ENCODE measurements at places on chromosomes 13 and 19.

DNA sequence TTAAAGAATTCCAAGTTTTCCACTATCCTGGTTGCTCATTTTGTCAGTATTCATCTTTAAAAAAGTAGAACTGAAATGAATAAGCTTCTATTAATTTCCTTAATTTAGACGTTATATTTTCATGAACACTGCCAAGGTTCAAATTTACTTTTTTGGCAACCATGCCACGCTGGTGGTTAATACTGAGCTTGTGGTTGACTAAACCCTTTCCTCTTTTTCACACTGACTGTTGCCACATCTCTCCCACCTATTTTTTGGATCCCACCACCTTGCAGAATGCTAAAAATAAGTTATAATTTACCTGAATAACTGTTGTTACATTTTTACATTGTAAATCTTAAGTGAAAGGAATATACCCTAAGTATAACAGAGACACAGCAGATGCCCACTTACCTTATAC is 45.0 kb downstream of the FLT3 start:
- DNase-seq, result no peak

DNA sequence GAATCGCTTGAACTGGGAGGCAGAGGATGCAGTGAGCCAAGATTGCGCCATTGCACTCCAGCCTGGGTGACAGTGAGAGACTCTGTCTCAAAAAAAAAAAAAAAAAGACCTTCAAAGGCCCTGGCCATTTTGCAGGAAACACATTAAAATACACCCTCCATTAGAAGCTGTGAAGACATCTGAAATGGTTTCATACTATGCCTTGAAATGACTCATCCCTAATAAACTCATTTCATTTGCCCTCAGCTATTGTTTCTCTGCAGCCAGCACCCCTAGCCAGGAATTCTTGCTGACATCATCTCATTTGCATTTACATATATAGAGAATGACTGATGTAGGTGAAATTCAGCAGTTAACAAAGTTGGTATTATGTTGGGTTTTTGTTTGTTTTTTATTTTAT is 8.7 kb downstream of the EML2 start:
- peak; percentile 97 for DNase-seq

DNA sequence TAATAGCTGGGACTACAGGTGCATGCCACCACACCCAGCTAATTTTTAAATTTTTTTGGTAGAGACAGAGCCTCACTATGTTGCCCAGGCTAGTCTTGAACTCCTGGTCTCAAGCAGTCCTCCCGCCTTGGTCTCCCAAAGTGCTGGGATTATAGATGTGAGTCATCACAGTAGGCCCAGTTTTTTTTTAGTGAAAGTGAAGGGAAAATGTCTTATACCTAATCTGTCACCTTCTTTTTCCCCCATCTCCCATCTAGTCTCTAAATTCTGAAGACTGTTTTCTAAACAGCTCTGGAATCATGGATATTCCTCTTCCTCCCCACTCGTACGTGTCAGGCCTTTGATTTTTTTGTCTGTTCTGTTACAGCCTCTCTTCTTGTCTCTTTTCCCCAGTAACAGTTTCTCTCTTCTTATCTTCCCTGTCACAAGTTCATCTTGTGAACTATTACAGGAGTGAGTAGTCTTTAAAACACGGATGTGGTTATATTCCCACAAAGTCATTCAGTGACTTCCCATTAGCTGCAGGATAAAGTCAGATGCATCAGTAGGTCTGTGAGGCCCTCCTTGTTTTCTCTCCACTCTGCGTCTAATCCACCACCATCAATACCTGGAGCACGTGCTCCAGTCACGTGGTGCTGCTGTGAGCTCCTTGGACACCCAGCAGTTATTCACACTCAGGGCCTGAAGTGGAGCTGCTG is 2.9 kb downstream of the CDC16 start:
- DNase-seq, result no peak

- DNase-seq, result no peak
Observed at GRCh38 chr19:18392926-18393325, 4.5 kb downstream of the LRRC25 start.

GRCh38 chr19:30887042-30887441 is 462.2 kb downstream of the TSHZ3 start:
- DNase-seq, result no peak

GRCh38 chr19:15316498-15316897 is 15.8 kb downstream of the BRD4 start:
- DNase-seq, result no peak

GRCh38 chr13:39106216-39107005 is 68.2 kb downstream of the NHLRC3 start:
- DNase-seq, result no peak

DNA sequence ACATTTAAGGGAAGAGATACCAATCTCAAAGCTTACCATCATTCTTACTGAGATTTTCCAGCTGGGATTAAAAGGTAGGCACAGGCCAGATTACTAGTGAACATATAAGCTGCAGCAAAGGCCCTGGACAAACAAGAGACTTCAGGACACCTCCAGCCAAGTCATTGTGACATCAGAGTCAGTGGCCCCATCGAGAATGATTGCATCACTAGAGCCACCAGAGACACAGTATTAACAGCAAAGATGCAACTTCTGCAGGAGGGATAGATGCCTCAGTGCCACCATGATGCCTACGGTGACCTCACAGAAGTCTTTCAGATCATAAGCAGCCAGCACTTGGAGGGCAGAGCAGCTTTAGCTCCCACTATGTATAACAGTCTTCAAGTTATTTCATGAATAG is 8.6 kb downstream of the RUBCNL start:
- DNase-seq, result no peak

GRCh38 chr19:2032296-2032941 is 16.9 kb upstream of the BTBD2 start:
- peak; percentile 78 for DNase-seq

DNA sequence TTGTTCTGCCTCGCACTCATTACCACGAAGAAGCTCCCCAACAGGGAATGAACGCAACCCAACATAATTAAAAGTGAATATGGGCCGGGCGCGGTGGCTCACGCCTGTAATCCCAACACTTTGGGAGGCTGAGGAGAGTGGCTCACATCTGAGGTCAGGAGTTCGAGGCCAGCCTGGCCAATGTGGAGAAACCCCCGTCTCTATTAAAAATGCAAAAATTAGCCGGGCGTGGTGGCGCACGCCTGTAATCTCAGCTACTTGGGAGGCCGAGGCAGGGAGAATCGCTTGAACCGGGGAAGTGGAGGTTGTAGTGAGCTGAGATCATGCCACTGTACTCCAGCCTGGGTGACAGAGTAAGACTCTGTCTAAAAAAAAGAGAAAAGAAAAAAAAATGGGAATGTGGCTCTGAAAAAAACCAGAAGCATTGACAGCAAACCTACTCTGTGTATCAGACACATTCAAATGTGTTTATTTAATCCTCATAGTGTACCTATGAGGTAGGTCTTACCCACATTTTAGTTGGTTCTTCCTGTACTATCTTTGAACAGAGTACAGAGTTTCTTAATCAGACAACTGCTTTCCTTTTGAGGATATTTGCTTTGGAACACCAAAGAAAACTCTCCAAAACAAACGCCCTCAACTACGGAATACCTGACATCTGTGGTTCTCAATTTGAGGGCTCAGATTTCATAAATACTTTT is 70.0 kb downstream of the NUFIP1 start:
- no peak for DNase-seq

- DNase-seq, result peak; percentile 94
Observed at GRCh38 chr13:27053902-27054595, 117.6 kb downstream of the USP12 start.

GRCh38 chr19:41691268-41691970 is 3.3 kb upstream of the CEACAM7 start:
- DNase-seq, result peak; percentile 36

DNA sequence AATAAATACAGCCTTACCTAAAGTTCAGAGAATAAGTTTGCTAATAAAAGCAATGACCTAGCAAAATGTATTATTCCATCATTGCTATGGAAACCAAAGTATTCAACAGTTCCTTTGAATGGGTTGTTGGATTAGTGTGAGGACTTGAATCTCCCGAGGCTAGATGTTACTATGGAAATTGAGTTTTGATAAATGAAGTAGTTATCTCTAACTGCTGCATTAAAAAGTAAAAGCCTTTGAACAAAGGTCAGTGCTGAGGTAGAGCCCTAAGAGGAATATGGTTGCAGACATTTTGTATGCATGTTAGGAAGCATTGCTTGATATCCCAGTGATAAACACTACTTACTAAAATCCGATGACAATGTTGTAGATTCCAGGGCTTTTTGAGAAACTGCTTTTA is 6.2 kb downstream of the KLF5 start:
- DNase-seq, result no peak

GRCh38 chr19:18871543-18871942 is 24.4 kb downstream of the CERS1 start:
- no peak for DNase-seq

DNA sequence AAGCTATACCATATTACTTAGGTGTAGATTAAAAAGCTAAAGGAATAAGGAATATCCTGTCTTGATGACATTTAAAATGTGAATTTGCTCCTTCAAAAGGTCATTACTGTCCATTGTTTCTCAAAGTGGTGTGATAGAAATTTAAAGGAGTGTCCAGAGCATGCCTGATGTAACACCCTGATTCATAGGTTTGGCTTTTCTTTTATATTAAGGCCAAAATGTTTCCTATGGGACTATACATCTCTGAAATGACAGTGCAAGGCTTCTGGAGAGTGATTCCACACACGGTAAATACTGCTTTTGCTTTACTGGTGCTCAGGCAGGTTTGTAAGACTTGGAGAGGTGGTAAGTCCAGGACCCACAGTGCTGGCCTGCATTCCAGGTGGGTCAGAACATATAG is 289.9 kb downstream of the RFC3 start:
- peak; percentile 1 for DNase-seq

GRCh38 chr13:77457966-77458365 is 77.5 kb upstream of the SCEL start:
- DNase-seq, result no peak

DNA sequence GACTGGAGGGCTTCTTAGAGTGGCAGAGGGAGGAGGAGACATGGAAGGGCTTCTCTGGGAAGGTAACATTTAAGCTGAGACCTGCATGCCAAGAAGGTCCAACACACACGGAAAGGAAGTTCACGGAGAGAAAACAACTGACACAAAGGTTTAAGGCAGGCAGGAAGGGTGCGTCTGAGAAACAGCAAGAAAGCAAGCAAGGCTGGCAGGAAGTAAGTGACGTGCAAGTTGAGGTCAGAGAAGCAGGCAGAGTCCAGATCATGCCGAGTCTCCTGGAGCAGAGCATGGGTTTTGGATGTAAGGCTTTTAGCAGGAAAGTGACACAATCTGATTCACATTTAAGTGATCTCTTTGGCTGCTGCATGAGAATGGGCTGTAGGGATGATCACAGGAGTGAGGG is 60.5 kb downstream of the ATP7B start:
- DNase-seq, result peak; percentile 3

- DNase-seq, result no peak
Observed at GRCh38 chr13:97108530-97108900, 113.6 kb upstream of the MBNL2 start.

DNA sequence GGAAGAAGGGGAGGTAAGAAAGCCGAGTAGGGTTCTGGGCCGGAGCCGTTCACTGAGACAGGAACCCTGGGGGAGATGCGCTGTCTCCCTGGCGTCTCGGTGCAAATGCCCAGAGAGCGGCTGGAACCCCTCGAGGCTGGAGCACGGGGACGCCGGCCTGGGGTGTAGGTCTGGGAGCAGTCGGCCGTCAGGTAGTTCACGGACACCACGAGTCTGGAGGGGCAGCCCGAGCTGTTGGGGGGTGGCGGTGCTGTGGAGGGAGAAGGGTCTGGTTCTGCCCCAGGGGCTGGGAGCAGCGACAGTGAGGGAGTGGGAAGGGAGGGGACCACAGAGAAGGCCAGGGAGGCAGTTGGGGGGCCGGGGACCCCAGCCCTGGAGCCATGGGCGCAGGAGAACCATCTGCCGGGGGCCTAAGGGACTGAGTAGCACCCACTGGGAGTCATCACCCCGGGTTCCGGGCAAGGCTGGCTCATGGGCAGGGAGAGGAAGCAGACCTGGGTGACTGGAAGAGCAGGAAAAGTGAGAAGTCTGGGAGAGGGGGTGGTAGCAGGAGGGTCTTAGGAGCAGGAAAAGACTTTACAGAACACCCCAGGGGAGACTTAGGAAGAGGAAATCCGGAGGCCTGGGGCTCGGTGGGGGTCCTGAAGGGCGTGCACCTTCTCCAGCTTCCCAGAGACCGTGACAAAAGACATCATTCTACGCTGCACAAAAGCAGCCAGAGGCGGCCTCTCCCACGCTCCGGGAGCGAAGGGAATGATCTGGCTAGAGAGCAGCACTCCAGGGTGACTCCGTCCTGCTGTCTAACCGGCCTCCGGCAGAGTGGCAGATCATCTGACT is 173.1 kb upstream of the SOX1 start:
- no peak for DNase-seq

- no peak for DNase-seq
Observed at GRCh38 chr13:103192511-103193135, 126.4 kb upstream of the SLC10A2 start.

DNA sequence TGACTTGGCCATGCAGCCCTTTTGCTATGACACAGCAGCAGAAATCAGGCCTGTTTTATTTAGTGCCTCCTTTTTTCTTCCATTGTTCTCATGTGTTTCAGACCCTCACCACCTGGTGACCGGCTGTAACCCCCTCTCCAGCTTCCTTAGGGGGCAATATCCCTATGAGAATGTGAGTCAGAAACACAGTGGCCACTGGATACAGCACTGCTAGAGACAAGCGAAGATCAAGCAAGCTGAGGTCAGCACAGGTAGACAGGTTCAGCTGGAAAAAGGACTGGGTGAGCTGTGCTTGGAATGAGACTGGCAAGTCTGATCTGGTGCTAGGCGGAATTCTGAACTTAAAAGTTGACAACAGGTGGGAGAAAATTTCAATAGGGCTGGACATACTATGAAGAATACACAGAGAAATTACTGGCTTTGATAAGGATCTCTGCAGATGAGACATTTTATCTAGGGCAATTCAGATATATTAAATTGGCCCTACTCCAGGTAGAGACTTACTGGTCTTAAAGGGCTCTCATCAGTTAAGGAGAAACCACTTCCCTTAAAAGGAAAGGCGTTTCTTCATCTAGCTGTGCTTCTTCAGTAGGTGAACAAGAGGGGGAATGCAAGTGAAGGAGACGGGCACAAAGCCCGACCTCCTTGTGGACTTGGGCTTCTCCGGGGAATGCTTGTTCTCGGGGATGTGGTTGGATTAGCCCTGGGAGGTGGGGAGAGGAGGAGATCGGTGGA is 83.3 kb downstream of the ERCC5 start:
- no peak for DNase-seq

- peak; percentile 81 for DNase-seq
Observed at GRCh38 chr19:40592170-40592569, 9.0 kb upstream of the LTBP4 start.

- DNase-seq, result peak; percentile 76
Observed at GRCh38 chr19:53553865-53554791, 16.2 kb downstream of the ZNF331 start.

DNA sequence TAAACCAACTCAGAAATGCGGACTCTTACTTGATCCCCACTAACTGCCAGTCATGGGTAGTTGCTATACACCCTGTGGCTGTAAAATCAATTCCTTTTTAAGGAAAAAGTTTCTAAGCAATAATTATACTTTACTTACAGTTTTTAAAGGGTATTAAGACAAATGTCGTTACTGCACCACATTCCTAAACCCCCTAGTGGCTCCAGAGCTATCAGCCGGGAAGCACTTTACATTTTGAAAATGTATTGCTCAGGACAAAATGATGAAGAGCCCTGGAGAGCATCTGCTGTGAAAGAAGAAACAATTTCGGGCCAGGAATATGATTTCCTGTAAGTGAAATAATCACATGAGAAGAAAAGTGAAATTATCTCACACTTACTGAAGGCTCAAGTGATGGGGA is 36.7 kb downstream of the DCLK1 start:
- DNase-seq, result no peak

Data from ELR (cell line).